ENCODE measurements at places on chromosomes 11 and 22.

DNA sequence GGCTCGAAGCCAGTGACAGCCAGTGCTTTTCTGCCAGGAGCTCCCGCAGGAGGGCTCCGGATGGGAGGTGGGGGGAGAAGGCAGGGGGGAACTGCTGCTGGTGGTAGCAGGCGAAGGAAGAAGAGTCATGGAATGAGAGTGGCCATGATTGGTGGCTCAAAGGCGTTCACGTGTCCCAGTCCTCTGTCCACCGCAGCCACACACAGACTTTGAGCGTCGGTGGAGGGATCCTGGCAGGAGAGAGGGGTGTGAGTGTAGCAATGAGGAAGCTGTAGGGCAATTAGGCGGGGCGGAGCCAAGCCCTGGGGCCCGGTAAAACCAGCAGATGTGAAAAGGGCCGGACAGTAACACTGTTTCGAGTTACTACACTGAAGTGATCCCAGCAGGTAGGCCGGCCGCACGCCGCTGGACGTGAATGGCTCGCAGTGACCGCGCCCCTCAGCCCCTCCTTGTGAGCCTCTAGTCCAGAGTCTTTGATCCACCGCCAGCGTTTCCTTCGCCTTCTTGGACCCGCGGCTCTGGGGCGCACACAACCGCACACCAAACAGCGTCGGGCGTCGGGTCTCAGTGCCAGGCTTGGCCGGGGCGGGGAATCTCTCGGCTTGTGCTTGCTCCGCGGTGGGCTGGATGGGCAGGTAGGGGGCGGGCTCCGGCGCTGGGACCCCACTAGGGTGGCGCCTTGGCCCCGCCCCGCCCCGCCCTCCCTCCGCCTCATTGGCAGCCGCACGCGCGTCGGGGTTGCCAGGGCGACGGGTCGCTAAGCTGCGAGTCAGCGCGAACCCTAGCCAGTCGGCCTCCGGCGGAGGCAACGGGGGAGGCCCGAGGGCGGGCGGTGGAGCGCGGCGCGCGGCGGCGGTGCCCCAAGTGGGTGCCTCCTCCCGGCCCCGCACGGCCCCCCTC lies at the start of gene LRRC10B:
Gene LRRC10B (plus strand): TSS at position 788 of the 900 bp plus-strand sequence. CDS start 250 bp downstream, outside the sequence.
- DNase-seq = no peak

DNA sequence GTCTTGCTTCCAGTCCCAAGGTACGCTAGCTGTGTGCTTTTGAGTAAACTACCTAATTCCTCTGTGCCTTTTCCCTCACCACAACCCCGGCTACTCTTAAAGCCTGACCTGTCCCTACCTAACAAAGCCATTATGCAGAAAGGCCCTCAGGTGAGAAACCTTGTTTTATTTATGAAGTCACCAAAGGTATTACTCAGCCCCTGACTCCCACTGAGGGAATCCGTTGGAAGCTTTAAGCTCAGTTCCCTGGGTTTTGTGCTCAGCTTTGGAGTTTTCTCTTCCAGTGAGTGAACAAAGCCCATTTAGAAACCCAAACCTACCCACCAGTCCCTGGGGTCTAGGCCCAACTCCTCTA lies 90.9 kb downstream of the APIP start:
- no peak for DNase-seq

DNA sequence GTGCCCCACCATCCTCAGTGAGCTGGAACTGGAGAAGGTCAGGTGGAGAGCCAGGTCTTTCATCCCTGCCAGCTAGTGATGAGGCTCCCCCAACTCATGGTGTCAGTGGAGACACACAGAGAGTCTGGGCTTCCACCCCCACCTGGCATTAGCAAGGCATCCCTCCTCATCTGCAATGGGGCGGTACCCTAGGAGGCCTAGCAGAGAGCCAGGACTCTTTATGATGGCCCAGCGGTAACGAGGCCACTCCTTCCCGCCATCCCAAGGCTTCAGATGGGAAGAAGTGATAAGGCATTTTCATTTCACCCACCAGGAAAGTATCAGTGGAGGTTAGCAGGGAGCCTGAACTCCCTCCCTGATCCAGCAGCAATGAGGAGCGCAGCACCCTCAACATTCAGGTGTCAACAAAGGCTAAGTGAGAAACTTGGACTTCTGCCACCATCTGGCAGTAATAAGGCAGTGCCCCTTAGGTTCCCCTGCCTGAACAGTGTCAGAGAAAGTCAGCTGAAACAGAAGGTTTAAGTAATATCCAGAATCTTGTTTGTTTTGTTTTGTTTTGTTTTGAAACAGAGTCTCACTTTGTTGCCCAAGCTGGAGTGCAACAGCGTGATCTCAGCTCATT lies 40.5 kb upstream of the FBLN1 start:
- no peak for DNase-seq

DNA sequence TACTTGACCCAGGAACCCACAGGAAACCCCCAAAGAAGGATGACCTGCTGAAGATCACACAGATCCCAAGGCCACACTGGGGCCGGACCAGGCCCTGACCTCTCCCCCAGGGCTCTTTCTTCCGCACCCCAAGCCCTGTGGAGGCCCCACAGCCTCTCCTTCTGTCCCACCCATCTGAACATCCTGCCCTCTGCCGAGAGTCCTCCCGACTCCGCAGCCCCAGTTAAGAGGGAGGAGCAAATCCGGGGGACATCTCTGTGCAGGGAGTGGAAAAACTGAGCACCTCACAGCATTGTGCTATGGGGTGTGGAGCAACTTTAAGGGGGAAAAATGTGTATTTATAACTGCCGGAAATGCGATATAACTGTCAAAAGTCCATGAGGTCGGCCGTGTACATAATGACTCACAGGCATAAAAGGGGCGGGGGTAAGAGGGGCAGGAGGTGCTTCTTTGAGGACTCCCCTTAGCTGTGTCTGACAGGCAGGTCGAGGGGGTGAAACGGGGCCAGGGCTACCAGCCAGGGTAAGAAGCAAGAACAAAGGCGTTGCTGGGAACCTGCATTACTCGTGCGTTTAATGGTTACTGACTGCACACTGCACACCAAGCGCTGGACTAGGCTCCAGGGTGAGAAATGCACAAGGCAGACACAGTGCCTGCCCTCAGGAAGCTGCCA lies 57.2 kb downstream of the WNT11 start:
- DNase-seq = no peak

DNA sequence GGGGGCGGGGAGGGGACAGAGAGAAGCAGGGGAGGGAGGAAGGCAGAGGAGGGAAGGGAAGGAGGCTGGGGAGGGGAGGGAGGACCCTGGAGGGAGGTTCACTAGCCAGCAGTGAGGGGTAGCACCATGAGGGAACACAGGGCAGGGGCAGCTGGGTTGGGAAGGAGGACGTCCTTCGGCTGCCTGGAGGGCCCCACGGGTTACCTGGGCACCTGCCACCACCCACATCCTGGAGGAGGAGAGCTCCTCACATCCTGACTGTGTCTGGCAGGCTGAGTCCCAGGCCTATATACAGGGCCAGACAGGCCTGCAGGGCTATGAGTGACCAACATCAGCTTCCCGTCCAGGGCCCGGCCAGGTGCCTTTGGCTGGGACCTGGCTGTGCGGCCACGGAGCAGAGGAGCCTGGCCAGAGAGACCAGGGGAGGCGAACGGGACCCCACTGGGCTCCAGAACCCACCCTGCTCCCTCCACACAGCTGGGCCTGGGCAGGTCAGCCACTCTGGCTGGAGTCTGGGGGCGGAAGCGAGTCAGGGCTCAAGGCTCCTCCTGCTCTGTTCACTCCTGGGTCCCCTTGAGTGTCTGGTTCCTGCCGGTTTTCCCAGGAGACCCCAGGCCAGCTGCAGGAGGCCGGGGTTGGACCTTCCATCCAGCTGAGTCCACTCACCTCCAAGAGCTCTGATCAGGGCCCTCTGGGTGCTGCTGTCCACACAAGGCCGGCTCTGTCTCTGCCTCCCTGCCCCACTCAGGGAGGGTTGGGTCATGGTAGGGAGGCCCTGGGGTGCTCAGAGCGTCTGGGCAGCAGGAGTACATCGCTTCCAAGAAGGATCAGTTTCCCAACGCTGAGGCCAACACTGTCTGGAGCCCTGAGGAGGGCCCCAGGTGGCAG lies 677.7 kb downstream of the BRD1 start:
- no peak for DNase-seq

- no peak for DNase-seq
Observed at GRCh38 chr22:42340150-42340549, 69.7 kb upstream of the TCF20 start.

DNA sequence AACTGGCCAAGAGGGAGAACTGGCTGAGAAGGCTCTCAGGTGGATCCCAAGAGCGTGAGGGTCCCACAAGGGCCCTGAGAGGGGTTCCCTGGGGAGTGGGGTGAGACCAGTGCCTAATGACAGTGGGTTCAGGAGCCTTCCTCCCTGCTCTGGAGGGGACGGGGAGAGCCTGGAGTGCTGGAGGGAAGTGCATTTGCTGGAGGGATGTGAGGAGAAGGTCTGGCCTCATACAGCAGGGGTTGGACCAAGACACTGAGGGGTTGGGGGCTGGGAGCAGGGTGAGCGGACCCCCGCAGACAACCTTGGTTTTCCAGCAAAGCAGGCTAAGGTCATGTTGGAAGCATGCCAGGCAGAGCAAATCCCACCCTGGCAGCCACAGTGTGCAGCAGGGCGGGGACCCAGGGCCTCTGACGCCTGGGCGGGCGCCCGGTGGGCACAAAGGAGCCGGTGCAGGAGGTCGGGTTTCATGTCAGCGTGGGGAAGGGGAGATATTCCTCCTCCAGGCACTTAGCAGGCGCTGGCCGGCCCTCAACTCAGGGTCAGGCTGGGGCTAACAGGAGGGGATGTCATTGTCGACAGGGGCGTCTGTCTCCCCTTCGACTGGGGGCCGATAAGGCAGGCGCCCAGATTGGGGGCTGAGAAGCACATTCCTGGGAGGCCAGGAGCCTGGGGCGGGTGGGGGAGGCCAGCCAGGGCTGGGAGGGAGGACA lies 3.1 kb upstream of the DERL3 start:
- no peak for DNase-seq

DNA sequence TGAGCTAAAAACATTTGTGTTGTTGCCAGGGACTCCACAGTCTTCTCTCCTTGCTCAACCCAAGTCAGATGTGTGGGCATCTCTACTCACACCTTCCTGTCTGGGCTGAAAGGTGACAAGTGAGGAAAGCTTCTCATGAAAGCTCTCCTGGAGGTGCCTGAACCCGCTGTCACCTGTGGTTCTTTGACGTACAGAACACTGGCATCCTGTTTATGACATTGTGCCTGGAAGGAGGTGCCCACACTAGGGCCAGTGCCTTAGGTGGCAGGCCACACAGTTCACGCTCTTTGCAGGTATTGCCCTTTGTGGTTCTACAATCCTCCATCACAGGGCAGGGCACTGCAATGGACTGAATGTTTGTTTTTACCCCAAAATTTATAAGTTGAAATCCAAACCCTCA lies 108.5 kb downstream of the CD44 start:
- no peak for DNase-seq

DNA sequence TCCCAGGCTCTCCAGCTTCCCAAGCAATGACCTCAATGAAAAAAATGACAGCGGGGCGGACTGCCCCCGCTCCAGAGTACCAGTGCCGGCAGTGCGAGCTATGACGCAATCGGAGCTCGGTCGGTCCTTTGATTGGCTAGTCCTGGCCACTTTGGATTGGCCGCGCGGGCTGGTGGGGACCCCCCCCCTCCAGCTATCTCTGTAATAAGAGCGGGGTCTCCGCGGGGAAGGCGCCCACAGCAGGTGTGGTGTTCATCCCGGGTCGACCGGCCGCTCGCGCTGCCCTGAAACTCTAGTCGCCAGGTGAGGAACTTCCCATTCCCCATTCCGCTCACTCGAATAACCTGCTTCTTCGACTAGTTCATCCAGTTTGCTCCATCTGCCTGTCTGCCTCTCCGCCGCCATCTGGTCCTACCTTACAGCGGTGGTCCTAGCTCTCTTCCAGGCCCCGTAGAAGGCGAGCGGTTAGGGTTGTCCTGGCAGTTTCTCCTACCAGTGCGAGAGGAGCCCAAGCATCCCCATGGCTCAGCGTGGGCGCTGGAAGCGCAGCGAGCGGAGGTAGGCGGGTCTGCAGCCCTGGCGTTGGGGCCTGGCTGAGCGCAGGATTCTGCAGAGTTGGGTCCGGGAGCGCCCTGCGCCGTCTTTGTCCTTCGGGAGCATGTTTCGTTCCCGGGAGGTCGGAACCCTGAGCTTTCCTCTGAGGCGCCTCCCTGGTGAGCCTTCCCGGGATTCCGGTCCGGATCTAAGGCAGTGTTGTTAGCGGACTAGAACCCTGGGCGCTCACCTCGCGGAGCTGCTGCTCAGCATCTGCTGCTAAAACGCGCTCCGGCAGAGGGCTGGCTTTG lies at the start of gene CALCB:
Gene CALCB (plus strand): TSS at position 233 of the 845 bp plus-strand sequence. CDS start 1,126 bp downstream, outside the sequence.
- DNase-seq = no peak

- DNase-seq = peak; percentile 21
Observed at GRCh38 chr22:46030231-46030880, 53.4 kb upstream of the WNT7B start.

- DNase-seq = no peak
Observed at GRCh38 chr11:13680501-13681264, 12.2 kb downstream of the FAR1 start.

GRCh38 chr22:40332319-40332781 lies 13.9 kb upstream of the ADSL start:
- DNase-seq = no peak

GRCh38 chr22:35608088-35608487 lies 9.0 kb downstream of the MB start:
- DNase-seq = no peak

- DNase-seq = no peak
Observed at GRCh38 chr11:71458146-71459070, 5.4 kb downstream of the NADSYN1 start.

GRCh38 chr11:64366751-64367150 lies 7.8 kb downstream of the RPS6KA4 start:
- no peak for DNase-seq

DNA sequence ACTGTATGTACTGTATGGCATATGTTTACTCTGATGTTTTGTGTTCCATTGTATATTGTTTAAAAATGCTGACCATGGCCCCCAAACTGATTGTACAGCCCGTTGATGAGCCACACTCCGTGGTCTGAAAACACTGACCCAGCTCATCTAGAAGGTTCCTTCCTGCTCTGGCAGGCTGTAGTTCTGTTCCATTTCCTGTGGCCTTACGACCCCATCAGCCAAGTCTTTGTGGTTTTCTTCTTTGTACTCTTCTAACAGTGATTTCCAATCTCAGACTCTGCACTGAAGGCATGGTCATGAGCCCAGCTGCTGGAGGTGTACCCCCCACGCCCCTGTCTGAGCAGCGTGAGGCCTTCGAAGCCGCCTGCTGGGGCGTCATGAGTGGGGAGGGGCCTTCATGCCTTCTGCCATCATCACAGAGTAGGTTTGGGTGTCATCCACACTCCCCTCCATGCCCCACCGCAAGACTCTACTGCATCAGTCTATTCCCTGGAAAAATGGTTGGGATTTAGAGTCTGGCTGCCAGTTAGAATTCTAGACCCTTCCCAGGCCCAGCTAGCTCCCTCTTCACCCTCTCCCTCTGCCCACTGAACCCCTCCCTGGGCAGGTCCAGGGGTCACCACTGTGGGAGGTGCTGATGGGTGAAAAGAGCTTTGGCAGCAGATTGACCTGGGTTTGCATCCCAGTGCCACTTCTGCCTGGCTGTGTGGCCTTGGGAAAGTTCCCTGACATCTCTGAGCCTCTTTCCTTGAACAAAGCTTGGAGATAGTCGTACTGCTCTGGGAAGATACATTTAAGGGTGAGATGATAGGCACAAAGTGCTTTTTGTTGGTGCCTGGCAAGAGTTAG lies 11.3 kb upstream of the C11orf96 start:
- no peak for DNase-seq

GRCh38 chr22:44211946-44212930 lies 31.5 kb downstream of the PARVG start:
- no peak for DNase-seq
